Hematopoietic multipotent progenitor cell treated with erythropoietin and hydrocortisone succinate and interleukin-3 and kit ligand, for 15 days (in vitro differentiated cells): ENCODE measurements at places on chromosomes 6 and 20.
A peak's percentile ranks its signal among the peaks of the same experiment; 100 is the strongest.

- no peak for DNase-seq
Observed at GRCh38 chr6:56691814-56692213, 49.1 kb upstream of the DST start.

- no peak for DNase-seq
Observed at GRCh38 chr6:44333942-44334341, 8.5 kb upstream of the SPATS1 start.

- no peak for DNase-seq
Observed at GRCh38 chr20:63174309-63175037, 41.5 kb downstream of the YTHDF1 start.

DNA sequence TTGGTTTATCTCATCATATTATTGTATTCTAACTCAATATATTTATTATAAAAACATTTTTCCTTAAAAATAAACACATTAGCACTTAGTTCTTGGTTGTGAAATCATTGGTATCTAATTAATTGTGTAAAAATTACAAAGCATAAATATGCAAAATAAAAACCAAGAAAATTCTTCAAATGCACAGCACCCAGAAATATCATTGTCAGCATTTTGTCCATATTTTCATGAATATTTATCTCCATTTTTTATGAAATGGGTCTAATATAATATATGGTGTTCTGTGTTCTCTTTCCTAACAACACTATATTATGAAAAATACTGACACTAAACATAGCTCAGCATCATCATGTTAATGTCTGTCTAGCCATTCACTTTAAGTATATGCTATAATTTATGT lies 877.8 kb upstream of the MAP3K7 start:
- DNase-seq: no peak

GRCh38 chr20:4545526-4545925 lies 176.2 kb upstream of the PRND start:
- DNase-seq: no peak

- no peak for DNase-seq
Observed at GRCh38 chr6:30725713-30726505, 5.8 kb downstream of the TUBB start.

DNA sequence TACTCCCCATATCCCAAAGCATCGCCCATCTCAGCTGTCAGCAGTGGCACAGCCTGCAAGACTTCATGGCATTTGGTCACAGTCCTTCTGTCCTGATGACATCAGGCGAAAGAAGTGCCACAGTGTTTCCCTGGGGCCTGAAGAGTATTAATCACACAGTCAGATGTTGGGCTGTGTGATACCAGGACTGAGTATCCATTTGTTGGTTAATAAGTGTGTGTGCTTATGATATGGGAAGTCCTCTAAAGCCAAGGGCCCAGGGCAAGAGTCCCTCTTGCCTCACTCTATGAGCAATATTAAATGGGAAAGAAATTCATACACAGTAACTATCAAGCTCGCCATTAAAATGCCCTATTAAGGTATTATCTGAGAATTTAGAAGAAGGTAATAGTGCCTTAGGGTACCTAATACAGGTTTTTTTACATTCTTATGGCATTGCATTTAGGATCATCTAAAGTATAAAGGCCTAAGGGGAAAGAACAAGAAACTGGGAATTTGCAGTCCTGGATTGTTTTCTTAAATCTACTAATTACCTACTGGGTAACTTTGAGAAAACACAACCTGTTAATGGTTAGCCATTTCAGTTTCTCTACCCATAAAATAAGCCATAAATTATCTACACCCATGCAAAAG lies 204.1 kb upstream of the PREP start:
- DNase-seq: no peak

GRCh38 chr6:76397966-76398365 lies 325.5 kb upstream of the IMPG1 start:
- no peak for DNase-seq

- DNase-seq: peak; percentile 12
Observed at GRCh38 chr20:36717657-36718056, 28.2 kb downstream of the NDRG3 start.
